Mesenchymal stem cell (in vitro differentiated cells and primary cell): ENCODE measurements at places on chromosomes 7 and 10.
A peak's percentile ranks its signal among the peaks of the same experiment; 100 is the strongest.

DNA sequence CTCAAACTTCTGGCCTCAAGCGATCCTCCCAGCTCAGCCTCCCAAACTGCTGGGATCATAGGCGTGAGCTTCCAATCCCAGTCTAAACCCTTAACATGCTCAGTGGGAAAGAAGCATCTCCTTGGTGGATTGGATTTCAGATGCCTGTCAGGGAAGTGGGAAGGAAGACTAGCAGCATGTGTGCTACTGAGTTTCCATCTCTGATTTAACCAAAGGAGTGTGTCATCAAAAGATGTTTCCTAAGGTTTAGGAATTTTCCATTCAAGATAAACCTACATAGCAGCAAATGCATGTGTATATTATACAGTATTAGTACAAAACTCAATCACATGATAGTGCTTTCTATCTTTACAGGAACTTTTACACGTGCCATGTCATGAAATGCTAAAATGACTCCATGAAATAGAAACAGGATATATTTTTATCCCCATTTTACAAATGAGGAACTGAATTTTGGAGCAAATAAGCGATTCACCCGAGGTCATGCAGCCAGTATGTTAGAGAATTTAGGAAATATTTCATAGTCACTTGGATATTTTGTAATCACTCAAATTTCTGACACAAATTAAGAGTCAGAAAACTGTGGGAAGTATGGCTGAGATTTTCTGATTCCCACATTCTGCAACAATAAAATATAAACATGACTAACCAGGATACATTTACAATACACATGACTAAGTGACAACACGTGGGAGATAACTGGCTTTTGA, 11.4 kb upstream of the TMEM26 start:
- H3K27me3 ChIP-seq = no peaks in the 10 kb centered on the region
- H3K4me1 ChIP-seq = peaks cover 2% of the 10 kb centered on the region
- no peak overlapping the region for H3K4me3 ChIP-seq
- peak; percentile 75 for DNase-seq

GRCh38 chr10:101031796-101032636, 982 bp downstream of the SFXN3 start:
- peak; percentile 88 for DNase-seq
- H3K4me1 ChIP-seq = peaks cover 22% of the 10 kb centered on the region
- peak overlapping the region; percentile 99 for H3K27ac ChIP-seq
- H3K27me3 ChIP-seq = no peaks in the 10 kb centered on the region
- H3K36me3 ChIP-seq = peaks cover 26% of the 10 kb centered on the region

GRCh38 chr7:128405471-128406313, 4.1 kb downstream of the IMPDH1 start:
- H3K4me3 ChIP-seq = peak overlapping the region; percentile 89
- peaks cover 22% of the 10 kb centered on the region for H3K36me3 ChIP-seq
- H3K27me3 ChIP-seq = peaks cover 5% of the 10 kb centered on the region
- H3K4me1 ChIP-seq = peaks cover 31% of the 10 kb centered on the region
- no peak overlapping the region for H3K27ac ChIP-seq

- no peak overlapping the region for H3K4me3 ChIP-seq
- H3K4me1 ChIP-seq = peaks cover 7% of the 10 kb centered on the region
- no peaks in the 10 kb centered on the region for H3K27me3 ChIP-seq
- H3K27ac ChIP-seq = no peak overlapping the region
These were observed 47.8 kb upstream of the CALD1 start for GRCh38 chr7:134731616-134732015.

- DNase-seq = no peak
- H3K27me3 ChIP-seq = peaks cover 22% of the 10 kb centered on the region
- H3K4me1 ChIP-seq = no peaks in the 10 kb centered on the region
- H3K36me3 ChIP-seq = no peaks in the 10 kb centered on the region
- H3K4me3 ChIP-seq = no peak overlapping the region
- H3K27ac ChIP-seq = no peak overlapping the region
These were observed 20.6 kb upstream of the FAM180A start for GRCh38 chr7:135769005-135769802.

DNA sequence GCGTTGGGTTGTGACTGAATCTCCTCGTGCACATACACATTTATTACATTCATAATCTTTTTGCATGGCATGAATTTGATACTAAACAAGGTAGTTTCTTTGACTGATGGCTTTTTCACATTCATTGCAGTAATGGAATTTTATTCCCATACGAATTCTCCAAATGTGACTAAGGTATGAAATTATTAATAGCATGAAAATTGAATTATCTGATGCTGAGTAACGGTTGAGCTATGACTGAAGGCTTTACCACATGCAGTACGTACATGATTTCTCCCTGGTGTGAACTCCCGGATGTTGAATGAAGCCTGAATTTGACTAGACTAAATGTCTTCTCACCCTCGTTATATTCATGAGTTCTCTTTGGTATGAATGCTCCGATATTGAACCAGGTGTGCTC, 104.4 kb upstream of the C1GALT1 start:
- DNase-seq = no peak
- no peak overlapping the region for H3K4me3 ChIP-seq
- H3K27ac ChIP-seq = no peak overlapping the region
- no peaks in the 10 kb centered on the region for H3K4me1 ChIP-seq
- no peaks in the 10 kb centered on the region for H3K27me3 ChIP-seq

DNA sequence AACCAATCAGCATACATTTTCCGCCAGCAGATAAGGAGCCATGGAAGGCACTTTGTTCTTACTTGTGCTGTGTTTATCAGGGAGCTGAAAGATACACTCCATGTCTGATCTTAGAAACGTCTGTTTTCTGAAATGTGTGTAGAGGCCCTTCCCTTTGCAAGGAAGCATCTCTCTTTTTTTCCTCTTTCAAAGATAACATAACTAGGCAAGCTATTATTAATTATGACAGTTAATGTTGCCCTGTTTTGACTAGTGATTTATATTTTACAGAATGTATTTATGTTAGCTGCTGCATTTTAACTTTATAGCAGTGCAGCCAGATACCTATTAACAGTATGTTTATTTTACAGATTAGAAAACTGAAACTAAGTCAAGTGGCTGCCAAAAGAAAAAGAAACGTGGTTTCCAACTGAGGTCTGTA, 683.2 kb upstream of the IGFBP3 start:
- peaks cover 2% of the 10 kb centered on the region for H3K4me1 ChIP-seq
- H3K27me3 ChIP-seq = peaks cover 14% of the 10 kb centered on the region
- DNase-seq = peak; percentile 52
- no peak overlapping the region for H3K4me3 ChIP-seq

DNA sequence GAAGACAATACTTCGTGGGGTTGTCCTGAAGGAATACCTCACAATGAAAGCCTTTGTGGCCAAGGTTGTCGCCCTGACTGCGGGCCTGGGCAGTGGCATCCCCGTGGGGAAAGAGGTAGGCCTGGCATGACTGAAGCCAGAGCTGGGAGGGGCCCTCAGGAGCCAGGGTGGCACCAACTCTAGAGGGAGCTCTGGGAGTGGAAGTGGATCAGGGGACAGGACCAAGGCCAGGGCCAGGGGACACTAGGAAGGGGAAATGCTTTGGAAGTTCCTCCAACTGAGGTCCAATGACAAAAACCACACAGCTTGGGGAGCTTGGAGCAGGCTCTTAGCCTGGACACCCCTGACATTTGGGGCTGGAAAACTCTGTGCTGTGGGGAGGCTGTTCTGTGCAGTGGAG, 5.8 kb downstream of the CLCN1 start:
- H3K4me3 ChIP-seq = no peak overlapping the region
- H3K27ac ChIP-seq = no peak overlapping the region
- no peaks in the 10 kb centered on the region for H3K27me3 ChIP-seq

DNA sequence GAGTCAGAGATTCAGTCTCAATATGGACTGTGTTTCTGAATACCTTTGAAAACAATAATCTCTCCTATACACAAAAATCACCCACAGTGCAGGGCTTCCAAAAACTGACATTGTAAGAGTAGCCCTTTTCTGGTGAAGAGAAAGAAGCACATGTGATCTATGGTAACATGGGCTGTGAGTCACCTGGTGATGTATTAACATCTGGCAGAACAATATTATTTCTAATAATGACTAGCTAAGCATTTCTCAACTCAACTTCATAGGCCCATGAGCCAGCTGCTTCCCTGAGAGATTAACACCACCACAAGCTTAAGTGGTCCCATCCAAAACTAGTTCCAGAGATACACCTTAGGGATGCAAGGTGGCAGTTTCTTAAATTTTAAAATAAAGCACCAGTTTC, 331.0 kb upstream of the NRP1 start:
- H3K4me1 ChIP-seq = no peaks in the 10 kb centered on the region
- no peaks in the 10 kb centered on the region for H3K36me3 ChIP-seq
- H3K27me3 ChIP-seq = no peaks in the 10 kb centered on the region
- no peak overlapping the region for H3K27ac ChIP-seq

- no peaks in the 10 kb centered on the region for H3K4me1 ChIP-seq
- no peaks in the 10 kb centered on the region for H3K27me3 ChIP-seq
- H3K36me3 ChIP-seq = no peaks in the 10 kb centered on the region
These were observed 53.2 kb upstream of the OIT3 start for GRCh38 chr10:72840319-72840718.

GRCh38 chr10:4635388-4635787, 190.6 kb upstream of the AKR1E2 start:
- no peaks in the 10 kb centered on the region for H3K27me3 ChIP-seq
- no peak overlapping the region for H3K4me3 ChIP-seq
- H3K36me3 ChIP-seq = no peaks in the 10 kb centered on the region
- no peak overlapping the region for H3K27ac ChIP-seq
- H3K4me1 ChIP-seq = peaks cover 3% of the 10 kb centered on the region
- peak; percentile 31 for DNase-seq

DNA sequence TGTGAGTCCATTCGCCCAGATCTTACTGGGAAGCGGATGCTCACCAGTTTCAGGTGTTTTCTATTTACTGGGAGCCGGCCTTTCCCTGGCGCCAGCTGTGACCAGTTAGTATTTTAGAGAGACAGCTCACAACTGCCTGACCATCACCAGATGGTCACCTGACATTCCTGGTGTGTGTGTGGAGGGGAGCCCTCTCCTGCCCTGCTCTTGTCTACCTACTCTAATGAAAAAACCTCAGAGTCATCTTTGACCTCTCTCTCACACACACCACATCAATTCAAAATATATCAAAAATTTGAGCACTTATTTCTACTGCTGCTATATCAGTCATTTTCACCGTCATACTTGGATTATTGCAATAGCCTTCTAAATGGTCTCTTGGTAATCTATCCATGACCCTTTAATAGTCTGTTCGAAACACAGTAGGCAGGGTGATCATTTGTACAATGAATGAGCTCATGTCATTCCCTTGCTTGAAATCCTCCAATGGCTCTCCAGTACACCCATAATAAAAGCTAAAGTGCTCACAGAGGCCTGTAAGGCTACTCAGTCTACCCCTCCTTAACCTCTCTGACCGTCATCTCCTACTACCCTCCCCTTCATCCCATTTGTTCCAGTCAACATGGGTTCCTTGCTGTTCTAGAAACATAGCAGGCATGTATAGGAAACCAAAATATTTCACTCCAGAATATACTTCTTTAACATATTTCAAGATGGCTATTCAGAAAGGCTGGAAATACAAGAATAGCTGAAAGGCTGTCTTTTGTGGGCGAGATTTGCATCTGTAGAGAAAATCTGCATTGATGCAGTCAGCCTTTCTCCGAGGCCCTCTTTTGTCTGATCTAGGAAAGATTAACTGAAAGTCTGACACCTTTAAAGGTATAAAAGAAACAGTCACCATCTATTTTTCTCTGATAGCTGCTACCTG, 17.5 kb upstream of the NT5C3A start:
- no peak overlapping the region for H3K4me3 ChIP-seq
- H3K27ac ChIP-seq = no peak overlapping the region
- peaks cover 1% of the 10 kb centered on the region for H3K4me1 ChIP-seq

- peaks cover 5% of the 10 kb centered on the region for H3K4me1 ChIP-seq
These were observed 22.4 kb downstream of the NKX6-2 start for GRCh38 chr10:132763545-132763944.

DNA sequence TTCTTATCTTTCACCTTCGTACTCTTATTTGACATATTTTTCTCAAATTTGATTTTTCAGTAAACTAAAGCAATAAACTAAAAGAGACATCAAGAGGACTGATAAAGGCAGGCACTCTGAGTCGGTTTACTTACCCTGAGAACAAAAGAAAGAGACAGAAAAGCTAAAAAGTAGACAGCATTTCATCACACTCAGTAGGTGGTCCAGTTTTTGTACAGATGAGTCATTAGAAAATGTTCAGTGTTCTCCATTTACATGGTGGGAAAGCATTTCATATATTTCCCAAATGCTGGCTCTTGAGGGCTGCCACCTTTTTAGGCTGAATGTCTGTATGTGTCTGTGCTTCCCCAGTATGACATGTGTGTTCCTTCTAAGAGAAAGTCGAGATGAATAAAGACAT, 52.7 kb downstream of the NHLRC2 start:
- peaks cover 1% of the 10 kb centered on the region for H3K4me1 ChIP-seq
- H3K27ac ChIP-seq = no peak overlapping the region
- no peak overlapping the region for H3K4me3 ChIP-seq
- H3K36me3 ChIP-seq = peaks cover 64% of the 10 kb centered on the region
- DNase-seq = peak; percentile 24

DNA sequence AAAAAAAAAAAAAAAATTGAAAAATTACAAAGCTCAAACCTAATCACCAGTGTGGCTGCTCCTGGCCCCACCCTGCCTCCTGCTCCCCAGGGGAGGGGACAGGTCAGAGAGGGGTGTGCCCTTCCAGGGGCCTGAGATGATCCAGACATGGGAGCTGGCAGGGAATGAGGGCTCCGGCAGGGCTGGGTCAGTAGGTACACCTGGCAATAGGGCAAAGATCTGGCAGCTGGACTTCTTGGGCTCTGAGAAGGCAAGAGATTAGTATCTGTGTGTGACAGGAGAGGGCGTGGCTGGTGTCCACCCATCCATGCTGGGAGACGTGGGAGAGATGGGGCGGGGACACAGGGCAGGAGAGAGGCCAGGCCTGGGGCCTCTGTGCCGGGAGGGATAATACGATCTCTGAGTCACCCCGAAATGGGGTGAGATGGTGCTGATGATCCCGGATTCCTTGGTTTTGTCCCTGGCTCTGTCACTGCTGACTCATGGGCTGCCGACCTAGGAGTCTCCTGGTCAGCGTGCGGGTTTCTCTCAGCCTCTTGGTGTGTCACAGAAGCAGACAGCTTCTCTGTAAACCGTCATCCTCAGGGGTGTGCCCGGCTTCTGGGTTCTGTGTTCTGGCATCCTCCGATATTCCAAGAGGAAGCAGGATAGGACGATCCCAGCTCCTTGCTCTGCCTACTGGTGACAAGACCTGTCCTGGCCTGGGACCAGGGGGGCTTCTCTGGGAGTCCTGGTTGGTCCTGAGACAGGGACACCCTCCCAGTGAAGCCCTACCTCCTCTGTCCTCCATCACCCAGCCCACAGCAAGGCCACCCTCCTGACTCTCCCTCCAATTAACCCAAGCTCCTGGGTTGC, 8.2 kb upstream of the CLDN4 start:
- no peaks in the 10 kb centered on the region for H3K27me3 ChIP-seq
- DNase-seq = peak; percentile 98
- peaks cover 12% of the 10 kb centered on the region for H3K4me1 ChIP-seq

DNA sequence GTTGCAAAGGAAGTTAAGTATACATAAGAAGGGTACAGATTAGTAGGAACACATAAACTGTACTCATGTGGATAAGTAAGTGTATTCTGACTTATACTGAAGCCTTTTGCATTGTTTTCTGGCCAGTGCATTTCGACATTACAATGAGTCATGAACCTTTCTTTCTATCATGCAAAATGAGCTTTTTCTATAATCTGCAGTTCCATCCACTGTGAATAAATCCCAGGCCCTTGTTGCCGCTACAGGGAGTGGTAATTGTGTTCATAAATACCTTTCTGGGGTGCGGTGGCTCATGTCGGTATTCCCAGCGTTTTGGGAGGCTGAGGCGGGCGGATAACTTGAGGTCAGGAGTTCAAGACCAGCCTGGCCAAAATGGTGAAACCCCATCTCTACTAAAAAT, 858.3 kb downstream of the GRM8 start:
- no peak overlapping the region for H3K4me3 ChIP-seq
- H3K27me3 ChIP-seq = no peaks in the 10 kb centered on the region
- no peak for DNase-seq
- H3K27ac ChIP-seq = no peak overlapping the region
- no peaks in the 10 kb centered on the region for H3K4me1 ChIP-seq
